ENCODE measurements at places on chromosomes 16 and 17. TPM values are rescaled to one million over a fixed set of nuclear protein-coding genes. Genes with fewer than 3 reads are reported as not detected.
A peak's percentile ranks its signal among the peaks of the same experiment; 100 is the strongest.

Gene C17orf67
- total RNA-seq: 0.69 TPM

DNA sequence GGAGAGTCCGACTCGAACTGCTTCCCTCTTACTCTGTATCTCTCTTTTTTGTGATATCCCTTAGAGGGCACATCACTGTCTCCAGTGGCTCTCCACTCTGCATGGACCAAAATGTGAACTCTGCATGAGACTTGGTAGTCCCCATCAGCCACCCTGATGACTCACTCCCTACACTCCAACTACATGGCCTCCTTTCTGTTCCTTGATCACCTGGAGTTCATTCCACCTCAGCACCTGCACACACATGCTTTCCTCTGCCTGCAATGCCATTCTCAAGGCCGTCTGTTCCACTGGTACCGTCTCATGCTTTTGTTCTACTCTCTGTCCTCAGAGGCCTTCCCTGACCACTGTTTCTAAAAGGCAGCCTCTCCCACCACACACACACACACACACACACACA, 109.3 kb downstream of the DNAH9 start:
- no peak for DNase-seq

DNA sequence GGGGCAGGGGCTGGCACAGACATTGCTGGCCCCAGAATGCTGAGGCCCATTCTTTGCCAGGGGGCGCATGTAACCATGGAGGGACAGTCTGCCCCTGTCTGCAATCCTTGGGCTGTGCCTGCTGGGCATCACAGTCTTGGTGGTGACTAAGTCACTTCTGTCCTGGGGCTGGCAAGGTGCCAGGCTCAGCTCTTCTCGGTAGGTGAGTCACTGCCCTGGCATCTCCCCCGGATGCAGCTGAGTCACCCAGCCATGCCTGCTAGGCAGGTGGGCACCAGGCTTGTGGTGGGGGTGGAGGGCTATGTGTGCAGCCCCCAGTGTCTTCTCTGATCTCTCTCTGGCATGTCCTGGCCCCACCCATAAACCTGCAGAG, 5.6 kb downstream of the RARA start:
- peak; percentile 95 for DNase-seq

DNA sequence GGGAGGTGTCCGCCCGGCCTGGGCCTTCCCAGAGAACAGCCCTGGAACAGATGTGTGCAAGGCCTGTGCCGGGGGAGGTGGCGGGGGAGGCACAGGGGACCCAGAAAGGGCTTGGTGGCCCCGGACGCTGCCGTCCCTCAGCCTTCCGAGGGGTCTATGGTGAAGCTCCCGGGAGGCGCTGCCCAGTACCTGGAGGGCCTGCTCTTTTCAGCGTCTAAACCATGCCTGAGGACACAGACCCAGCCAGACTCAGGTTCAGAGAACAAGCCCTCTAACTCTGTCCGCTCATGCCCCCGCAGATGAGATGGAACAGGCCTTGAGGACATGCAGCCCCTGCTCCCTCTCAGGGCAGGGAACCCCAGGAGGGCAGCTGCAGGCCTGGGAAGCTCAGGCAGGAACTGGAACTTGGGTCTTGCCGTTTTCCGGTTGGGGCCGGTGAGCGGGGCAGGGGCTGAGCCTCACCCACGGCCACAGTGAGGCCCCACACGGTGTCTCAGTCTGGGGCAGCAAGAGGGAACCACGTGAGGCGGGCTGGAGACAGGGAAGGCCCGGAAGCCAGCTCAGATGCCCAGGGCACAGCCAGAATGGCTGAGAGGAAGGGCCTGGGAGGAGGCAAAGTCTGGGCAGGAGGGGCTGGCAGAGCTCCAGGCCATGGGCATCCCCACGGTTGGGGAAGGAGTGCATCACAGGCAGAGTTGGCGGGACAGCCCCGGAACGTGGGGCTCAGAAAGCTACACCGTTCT, 12.5 kb downstream of the SLC16A3 start:
- DNase-seq: peak; percentile 88

DNA sequence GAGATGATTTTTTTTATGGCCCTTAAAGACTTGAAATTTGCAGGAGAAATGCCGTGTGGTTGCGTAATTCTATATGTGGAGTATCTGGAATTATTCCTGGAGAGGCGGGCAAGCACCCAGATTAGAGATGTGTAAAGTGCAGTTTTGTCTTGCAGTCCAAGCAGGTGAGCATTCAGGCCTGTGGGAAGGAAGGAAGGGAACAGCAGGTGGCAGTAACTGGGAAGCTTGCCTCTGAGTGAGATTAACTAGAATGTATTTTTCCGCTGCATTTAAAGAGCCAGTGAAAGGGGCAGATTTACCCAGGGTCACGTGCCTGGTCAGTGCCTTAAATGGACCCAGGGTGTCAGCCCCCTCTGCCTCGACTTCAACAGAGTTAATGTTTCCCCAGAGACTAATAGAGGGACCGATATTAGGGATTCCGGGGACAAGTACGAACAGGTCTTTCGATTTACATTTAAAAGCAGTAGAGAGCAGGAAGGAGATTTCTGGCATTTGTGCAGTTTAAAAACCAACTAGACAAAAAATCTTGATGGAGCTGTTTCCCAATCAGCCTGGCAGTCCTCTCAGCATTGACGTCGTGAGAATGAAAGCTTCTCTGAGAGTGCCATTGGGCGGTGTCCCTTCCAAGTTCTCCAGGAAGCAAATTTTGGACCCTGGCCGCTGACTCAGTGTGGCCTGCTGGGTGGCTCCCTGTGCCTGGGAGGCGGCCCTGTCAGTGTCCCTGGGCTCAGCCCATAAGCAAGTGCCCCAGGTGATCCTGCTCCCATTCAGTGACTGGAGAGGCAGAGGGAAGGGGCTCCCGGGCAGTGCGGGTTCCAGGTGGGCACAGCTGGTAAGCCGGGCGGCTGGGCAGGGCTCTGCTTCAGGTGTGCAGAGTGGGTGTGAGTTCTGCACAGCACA, 38.2 kb downstream of the KSR1 start:
- peak; percentile 11 for DNase-seq

Gene ROGDI
- 25.8 TPM for total RNA-seq

GRCh38 chr16:52591934-52592592, 45.1 kb upstream of the TOX3 start:
- no peak for DNase-seq

DNA sequence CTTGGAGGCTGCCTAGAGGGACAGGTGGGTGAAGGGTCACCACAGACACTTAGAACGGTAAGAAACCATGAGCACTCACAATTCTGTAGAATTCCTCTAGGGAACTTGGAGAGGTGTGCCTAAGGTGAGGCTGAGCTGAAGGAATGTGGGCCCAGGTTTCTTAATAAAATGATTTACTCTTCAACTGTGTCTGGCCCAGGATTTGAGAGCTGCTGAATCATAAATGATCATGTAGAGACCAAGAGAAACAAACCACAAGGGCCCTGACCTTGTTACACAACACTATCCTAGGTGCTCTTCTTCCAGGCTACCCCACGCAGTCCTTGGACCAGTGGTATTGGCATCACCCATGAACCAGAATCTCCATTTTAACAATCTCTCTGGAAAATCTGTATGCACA, 27.7 kb downstream of the ZNF18 start:
- no peak for DNase-seq

DNA sequence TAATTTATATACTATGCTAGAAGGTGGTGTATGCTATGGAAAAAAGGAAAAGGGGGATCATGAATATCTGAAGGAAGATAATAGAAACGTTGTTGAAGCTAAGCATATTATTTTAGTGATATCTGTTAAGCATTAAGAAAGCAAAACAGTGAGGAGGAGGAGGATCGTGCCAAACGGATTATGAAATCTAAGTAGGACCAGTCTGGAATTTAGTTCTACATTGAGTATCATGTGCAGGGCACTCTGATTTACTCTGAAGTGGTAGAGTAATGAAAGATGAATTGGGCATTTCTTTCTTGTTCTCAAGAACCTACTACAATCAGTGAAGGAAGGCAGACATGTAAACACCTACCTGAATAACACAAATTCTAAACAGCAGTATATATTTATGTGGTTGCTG, 195.3 kb downstream of the CYB561 start:
- peak; percentile 50 for DNase-seq

Gene WNT9B
- not detected for total RNA-seq

GRCh38 chr17:59026176-59026939, 80.3 kb downstream of the TRIM37 start:
- no peak for DNase-seq

Gene PLA2G10
- not detected for total RNA-seq

All from LHCN-M2 (cell line).